HFF-Myc (cell line): ENCODE measurements at places on chromosomes 13 and 19.

- DNase-seq = no peak
These were observed 33.6 kb upstream of the FARP1 start for GRCh38 chr13:98109226-98109853.

GRCh38 chr19:27776020-27776419, 1436.9 kb downstream of the UQCRFS1 start:
- no peak for DNase-seq

DNA sequence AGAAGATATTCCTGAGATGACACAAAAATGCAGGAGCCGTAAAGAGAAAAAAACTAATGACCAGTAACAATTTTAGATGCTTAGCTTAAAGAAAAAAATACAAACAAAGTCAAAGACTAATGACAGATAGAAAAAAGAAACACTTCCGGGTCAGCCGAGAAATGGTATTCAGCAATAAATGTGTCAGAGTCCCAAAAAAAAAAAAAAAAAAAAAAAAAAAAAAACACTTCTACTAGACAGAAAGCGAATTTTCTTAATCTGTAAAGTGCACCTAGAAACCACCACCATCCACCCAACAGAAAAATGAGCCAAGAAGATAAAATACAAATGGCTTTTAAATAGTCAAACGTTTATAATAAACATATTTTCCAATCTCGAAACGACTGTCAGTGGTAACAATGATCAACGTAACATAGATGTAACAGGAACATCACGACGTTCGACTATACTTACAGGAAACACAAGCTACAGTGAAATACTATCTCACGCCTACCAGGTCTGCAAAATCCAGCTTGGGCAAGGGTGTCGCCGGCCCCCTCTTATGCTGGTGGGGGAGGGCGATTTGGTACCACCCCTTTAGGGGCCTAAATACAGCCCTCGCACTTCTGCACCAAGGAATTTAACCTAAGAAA, 10.6 kb downstream of the ABHD17A start:
- no peak for DNase-seq

DNA sequence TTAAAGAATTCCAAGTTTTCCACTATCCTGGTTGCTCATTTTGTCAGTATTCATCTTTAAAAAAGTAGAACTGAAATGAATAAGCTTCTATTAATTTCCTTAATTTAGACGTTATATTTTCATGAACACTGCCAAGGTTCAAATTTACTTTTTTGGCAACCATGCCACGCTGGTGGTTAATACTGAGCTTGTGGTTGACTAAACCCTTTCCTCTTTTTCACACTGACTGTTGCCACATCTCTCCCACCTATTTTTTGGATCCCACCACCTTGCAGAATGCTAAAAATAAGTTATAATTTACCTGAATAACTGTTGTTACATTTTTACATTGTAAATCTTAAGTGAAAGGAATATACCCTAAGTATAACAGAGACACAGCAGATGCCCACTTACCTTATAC, 45.0 kb downstream of the FLT3 start:
- no peak for DNase-seq

GRCh38 chr19:45121827-45122345, 28.9 kb downstream of the PPP1R37 start:
- DNase-seq = no peak

- DNase-seq = no peak
These were observed 198.7 kb upstream of the SERP2 start for GRCh38 chr13:44174769-44175425.

DNA sequence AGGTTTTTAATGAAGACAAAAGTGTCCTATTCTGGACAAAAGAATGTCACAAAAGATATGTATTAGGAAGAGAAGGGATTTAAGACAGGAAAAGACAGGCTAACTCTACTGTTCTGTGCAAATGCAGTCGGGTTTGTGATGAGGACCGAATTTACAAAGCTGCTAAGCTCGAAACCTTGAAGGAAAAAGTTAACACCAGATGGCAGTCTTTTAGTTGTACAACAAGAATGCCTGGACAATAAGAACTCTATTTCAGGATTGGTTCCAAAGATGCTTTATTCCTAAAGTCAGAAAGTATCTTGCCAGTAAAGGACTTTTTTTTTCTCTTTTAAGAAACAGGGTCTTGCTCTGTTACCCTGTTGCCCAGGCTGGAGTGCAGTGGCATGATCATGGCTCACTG, 51.1 kb downstream of the HS6ST3 start:
- no peak for DNase-seq

DNA sequence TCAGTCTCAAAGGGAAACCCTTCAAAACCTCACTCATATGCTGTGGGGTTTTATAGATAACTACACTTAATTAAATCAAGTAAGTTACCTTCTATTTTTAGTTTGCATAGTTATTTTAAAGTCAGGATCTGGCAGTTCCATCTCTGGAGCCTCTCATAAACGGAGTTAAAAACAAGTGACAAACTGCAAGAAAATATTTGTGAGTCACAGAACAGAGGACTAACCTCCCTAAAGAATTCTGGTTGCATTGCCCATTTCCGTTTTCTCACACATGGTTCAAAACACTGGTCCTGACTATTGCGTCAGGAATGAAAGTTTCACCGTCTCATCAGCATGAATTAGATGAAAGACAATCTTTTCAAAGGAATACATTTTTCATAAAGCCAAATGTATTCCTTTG, 10.6 kb downstream of the RXFP2 start:
- peak; percentile 67 for DNase-seq

DNA sequence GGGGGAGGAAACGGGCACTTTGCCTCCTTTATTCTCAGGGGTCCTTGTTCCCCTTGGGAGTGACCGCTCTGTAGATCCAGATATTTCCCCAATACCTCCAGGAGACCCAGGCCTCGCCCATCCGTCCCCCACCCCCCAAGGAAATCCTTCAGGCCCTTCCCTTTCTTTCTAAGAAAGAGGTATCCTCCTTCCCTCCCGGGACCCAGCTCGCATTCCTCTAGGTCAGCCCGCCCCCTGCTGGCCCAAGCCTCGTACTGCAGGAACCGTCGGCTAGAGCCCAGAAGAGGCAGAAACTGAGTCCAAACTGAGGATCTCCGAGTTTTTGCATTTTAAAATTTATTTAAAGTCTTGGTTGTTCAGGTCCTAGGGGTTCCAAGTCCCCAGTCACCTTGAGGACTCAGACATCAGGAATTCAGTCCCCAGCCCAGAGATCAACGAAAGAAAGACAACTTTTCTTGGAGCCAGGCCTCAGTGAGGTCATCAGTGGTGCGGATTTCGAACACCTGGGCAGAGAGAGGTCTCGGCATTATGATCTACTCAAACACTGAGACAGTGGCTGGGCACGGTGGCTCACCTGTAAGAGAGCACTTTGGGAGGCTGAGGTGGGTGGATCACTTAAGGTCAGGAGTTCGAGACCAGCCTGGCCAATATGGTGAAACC, 7.5 kb upstream of the LRFN1 start:
- DNase-seq = no peak

GRCh38 chr13:71785361-71785760, 81.6 kb downstream of the DACH1 start:
- no peak for DNase-seq

- DNase-seq = no peak
These were observed 152.8 kb upstream of the IRS2 start for GRCh38 chr13:109939180-109939579.
